Hematopoietic multipotent progenitor cell (in vitro differentiated cells): ENCODE measurements at places on chromosomes 3 and 15.

DNA sequence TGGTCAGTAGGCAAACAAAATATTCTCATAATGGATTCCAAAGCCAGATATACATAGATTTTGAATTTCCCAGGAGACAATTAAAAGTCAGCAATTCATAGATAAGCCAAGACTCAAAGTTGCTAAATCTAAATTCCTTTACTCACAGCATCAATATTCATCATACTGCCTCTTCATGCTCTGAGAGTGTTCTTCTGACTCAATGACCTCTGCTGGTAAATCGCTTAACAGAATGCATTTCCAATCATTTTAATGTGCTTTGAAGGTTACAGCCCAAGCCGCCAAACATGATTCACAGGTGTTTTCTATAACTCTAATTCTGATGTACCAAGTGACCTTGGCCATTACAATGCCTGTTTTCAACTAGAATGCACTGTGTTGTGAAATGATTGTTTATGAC is 24.2 kb upstream of the SLC4A7 start:
- DNase-seq, result no peak

GRCh38 chr3:188682316-188682715 is 489.5 kb upstream of the TPRG1 start:
- DNase-seq, result no peak

DNA sequence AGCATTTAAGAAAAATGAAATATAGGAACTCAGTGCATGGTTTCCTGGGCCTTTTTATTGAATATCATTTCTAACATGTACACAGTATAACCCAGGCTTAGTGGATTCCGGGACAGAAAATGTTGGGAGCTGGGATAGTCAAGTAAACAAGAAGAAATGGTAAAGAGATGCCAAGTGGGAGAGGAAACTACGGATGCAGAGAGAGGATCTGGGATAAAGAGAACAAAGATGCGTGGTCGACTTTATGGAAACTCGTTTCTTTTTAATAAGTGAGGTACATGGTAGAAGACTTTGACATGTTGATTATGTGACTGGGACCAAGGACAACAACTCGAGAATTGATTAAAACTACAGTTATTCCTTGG is 1.2 kb upstream of the GPR176 start:
- DNase-seq, result no peak

- no peak for DNase-seq
Observed at GRCh38 chr15:63372018-63372705, 9.5 kb downstream of the CA12 start.

DNA sequence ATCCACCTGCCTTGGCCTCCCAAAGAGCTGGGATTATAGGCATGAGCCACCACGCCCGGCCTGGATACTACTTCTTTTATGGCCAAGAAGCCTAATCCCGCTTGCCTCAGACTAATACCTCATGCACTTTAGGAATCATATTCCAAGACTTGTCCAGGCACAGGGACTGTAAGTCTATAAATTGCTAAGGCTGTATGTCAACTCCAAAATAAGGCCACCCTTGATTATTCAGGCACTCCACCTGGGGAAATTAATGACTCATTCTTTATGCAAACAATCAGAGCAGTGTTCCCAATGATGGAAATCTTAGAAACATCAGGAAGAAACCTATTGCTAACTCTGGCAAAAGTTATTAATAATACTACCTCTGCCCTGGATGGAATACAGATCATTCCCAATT is 98.4 kb downstream of the ERC2 start:
- no peak for DNase-seq

GRCh38 chr3:179181021-179181472 is 32.9 kb downstream of the PIK3CA start:
- no peak for DNase-seq

DNA sequence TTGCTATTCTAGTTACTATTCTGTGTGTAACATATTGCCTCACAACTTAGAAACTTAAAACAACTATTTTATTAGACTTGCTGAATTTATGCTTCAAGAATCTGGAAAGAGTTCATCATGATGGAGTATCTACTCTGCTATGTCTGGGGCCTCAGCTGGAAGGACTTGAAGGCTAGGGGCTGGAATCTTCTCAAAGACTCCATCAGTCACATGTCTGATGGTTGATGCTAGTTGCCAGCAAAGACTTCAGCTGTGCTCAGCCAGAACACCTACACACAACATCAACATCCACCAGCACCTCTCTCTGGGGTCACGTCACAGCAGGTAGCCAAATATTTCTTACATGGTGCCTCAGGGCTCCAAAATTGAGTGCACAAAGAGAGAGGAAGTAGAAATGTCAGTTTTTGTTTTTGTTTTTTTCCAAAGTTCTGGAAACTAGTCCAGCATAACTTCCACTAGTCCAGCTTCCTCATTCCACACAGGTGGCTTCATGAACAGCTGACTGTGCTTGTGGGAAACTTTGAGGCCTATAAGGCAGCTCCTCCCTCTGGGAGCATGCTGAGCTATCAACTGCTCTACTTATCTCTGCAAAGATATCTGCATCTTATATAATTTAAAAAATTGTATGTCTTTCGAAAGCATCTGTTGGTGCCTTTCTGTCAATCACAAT is 325.4 kb upstream of the AGTR1 start:
- DNase-seq, result no peak

DNA sequence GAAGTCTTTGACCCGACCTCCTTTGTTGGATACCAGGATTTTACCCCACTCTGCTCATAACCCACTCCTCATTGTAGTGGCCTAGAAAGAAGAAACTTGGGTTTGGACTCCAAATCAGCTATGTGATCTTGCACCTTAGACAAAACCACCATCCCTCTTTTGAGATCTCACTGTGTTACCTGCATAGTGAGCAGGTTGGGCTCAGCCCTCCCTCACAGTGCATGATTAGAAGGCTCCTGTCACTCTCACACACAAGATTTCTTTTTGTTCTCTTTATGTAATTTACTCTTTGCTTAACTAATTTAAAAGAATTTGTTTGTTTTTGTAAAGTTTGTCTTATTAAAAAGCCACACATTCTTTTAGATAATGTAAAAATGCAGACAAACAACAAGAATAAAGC is 587.8 kb downstream of the MECOM start:
- no peak for DNase-seq

DNA sequence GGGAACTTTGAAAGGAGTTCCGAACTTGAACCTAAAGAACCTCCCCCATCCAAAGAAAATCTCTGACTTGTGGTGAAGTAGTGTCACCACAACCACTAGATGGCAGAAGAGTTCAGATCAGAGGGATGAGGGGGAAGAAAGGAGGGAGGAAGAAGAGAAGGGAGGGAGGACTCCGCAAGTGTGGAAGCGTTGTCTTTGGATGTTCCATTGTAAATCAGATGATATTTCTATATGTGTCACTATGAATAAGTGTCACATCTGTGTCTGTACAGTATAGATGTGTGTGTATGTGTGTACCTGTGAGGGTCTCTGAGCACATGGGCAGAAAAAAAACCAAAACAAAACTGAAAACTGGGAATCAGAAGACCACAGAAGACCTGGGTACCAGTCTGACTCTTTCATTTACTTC is 16.9 kb downstream of the SLC24A1 start:
- DNase-seq, result peak; percentile 73

- no peak for DNase-seq
Observed at GRCh38 chr15:68023307-68024101, 30.6 kb upstream of the PIAS1 start.

DNA sequence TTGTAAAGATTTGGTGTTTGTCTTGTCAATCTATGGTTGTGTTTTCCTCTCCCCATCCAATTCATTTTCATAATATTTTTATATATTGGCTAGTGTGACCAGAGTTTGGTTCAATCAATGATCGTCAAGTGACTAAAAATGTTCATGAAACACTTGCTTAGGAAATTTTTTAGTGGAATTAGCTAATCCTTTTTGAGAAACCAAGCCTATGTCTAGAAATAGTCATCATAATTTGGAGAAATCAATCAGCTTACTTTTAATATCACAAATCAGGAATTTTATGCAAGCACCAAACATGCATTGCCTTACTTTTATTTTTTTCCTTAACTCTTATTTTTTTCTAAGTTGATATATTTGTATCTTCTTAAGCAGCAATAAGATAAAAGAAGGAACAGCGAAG is 403.1 kb upstream of the TBL1XR1 start:
- no peak for DNase-seq

DNA sequence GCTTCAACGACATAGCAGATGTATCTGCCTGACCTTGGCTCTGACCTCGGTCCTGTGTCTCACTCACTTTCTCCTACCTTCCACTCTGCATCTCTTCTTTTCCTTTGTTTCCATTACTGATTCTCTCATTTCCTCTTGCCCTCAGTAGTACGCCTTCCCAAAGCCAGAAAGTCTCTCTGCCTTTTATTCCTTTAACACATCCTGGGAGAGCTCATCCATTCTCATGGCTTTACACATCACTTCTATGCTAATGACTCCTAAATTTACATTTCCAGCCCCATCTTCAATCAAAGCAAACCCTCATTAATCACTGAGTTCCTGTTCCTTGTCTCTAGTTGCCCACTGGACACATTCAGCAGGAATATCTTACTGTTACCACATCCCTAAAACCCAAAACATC is 938.6 kb downstream of the NTRK3 start:
- no peak for DNase-seq

DNA sequence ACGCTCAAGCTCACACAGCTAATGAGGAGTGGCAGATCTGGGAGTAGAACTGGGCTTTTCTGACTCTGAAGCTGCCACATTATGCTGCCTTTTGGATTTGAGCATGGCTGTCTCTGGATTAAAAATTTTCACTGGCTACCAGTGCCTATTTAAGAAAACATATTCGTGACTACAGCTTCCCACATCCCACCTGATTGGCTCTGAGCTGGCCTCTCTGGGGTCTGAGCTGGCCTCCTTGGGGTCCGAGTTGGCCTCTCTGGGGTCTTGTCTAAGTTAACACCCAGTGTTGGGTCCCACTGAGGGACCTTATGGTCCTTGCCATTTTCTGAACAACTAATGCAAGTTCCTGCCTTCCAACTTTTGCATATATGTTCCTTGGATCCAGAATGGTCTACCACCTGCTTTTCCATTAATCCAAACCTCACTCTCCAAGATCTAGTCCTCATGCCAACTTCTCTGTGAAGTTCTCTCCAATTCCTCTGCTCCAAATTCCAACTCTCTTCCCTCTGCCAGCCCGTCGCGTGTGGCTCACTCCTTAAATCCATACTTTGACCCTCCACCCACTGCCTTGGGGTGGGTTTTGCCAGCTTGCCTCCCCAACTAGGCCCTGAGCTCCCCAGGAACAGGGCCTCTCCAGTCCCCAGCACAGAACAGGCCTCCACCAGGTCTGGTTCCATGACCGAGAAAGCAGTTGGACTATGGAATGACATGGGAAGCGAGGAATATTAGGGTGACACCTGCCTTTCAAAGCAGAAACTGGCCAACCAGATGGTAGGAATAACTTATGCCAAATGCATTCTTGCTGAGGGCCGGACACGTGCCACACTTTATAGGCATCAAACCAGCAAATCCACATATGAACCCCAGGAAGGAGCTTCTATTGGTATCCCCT is 42.5 kb downstream of the ATP2B2 start:
- no peak for DNase-seq

DNA sequence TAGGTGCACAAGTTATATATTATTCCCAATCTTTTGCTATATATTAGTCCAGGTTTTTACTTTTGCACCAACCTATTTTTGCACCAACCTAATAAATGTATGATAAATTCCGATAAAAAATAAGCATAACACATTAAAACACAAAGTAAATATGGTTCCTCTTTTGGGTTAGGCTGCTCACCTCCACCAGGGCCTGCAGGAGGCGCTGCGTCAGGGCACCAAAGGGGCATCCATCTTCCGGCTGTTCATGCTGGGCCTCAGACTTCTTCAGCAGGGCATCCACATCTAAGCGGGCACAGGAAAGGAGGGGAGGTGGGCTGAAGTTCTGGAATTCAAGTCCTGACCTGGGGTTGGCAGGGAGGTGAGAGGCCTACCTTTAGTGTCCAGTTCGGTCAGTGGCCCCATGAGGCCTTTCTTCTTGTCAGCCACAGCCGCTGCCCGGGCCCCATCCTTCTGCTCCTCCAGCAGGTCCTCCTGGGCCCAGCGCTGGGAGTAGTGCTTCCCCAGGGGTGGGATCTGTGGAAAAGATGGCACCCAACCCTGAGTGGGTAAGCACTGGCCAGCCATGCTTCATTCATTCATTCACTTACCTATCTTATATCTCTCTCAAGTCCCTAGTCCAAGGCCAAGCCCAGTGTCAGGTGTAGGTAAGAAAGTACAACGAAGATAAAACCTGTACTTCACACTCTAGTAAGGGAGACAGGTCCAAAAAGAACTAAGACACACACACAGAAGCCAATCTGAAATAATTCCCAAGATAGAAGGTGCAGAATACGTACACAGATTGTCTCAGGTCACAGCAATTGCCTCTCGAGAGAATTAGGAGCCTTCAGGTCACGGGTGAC is 5.2 kb downstream of the TADA3 start:
- DNase-seq, result no peak

- no peak for DNase-seq
Observed at GRCh38 chr3:104291437-104291851, 1075.3 kb upstream of the ALCAM start.

GRCh38 chr3:191329654-191330529 is at the start of gene UTS2B:
TSS of gene UTS2B (minus strand) at chr3:191330526. CDS start at chr3:191282189, 48,337 bp downstream.
- peak; percentile 35 for DNase-seq
